ENCODE measurements at places on chromosomes 7 and 10.

DNA sequence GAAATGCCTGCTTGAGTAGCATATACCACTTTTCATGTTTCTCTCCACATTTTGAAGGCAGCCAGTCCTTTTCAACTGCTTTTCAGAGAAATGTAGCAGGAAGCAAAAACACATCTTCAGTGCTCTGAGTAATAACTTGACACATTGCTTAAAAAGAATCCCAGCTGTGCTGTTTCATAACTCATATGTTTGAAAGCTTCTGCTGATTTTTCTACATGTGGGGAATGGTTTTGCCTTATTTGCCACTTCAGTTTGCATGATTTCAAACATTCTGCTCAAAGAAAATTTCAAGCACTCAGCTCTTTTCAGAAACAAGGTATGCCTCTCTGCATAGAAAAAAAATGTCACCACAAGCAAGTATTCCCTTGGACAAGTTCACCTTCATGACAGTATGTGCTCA, 732.8 kb downstream of the POM121L12 start:
- DNase-seq: no peak

GRCh38 chr7:116911801-116912200, 41.5 kb upstream of the ST7 start:
- no peak for DNase-seq

GRCh38 chr7:37289367-37289766, 159.3 kb downstream of the ELMO1 start:
- DNase-seq: no peak

DNA sequence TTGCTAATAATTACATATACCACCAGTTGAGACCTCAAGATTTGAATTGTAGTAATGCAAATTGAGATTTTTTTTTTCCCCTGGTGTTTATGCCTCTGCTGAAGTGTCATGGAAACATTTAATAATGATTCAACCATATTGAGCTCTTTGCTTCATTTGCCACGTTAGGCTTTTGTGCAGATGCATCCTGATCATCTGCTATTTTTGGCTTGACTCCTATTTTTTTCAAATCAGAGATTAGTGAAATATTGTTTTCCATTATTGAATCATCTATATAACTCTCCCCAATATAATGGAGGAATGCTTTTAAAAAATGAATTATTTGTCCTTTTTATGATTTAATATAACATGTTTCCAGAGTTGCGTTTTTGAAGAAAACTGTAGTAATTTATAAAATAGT, 115.1 kb downstream of the SRI start:
- DNase-seq: no peak

DNA sequence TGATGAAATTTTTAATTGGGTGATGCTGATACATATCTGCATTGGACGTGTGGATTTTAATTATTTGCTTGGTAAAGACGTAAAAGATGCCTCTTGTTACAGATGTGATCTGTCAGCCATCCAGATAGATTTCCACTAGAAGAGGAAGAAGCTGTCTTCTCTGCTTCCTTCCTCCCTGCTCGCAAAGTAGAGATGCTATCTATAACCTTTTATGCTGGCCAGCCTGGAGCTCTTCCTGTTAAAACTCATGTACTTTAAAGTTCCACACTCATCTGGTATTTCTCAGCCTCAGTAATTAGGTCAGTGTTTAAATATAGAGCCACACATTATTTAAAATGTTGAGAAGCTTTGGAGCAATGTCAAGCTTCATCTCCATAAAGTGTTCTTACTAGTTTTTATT, 51.2 kb upstream of the TMEM229A start:
- no peak for DNase-seq

GRCh38 chr10:124213899-124214510, 120.6 kb upstream of the CHST15 start:
- DNase-seq: no peak

DNA sequence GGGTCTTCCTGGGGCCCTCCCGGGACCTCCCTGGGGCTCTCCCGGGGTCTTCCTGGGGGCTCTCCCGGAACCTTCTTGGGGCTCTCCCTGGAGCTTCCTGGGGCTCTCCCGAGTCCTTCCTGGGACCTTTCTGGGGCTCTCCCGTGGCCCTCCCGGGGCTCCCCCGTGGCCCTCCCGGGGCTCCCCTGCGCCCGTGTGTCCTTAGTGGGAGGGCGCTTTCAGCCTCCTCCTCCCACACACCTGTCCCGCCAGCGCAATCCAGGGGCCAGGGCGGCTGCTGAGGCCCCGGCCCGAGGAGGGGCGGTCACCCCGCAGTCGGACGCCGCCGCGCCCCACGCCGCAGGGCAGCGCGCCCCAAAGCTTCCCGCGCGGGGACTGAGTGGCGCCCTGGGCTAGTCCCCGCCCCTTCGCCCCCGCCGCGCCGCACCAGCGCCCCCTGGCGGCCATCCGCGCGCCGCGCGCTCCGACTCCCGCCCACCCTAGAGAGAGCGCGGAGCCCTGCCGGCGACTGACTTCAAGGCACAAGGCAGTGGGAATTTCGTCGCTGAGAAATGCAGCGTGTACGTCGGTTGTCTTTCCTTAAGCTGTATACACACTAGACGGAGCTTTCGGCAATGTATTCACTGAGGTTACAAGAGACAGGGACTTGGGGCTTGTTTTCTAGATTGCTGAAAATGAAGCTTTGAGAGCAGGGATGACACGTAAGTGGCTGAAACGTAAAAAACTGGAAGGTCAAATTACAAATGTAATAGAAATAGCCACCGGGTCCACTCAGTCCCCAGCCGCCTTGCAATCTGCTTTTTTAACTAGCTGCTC, 47.1 kb downstream of the INSIG1 start:
- DNase-seq: peak; percentile 63

- DNase-seq: no peak
Measured at GRCh38 chr10:122974023-122974422, 6.2 kb upstream of the PSTK start.

GRCh38 chr7:95921543-95921942, 149.2 kb downstream of the DYNC1I1 start:
- DNase-seq: peak; percentile 78

DNA sequence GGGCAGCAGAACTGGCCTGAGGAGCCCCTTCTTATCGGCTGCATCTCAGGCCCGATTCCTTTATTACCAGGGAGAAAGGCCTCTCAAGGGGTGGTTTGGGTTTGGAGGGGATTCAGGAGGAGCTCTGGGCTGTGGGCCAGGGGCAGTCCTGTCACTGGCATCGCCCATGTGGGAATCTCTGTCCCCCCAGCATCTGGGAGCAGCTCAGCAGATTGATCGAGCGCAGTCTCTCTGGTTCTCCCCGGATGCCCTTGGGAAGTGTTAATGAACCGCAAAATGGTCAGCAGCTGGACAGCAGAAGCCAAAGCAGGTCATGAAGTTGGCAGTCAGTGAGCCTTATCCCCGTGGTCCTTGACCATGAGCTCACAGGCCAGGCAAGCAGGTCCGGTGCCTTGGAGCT, 104.4 kb upstream of the ANLN start:
- DNase-seq: no peak

Data from HCEC 1CT (cell line).